Fibroblast of lung (primary cell): ENCODE measurements at places on chromosomes 11 and 22. TPM values are rescaled to one million over a fixed set of nuclear protein-coding genes. Genes with fewer than 3 reads are reported as not detected.

GLYATL1 gene
- total RNA-seq = 0.33 TPM in 1 of 2 replicates, not detected in the other

CARD18 gene
- total RNA-seq = not detected in 2 replicates

PHF21B gene
- total RNA-seq = under 0.01 and 0.17 TPM in 2 replicates

FGF4 gene
- not detected in 2 replicates for total RNA-seq

DNA sequence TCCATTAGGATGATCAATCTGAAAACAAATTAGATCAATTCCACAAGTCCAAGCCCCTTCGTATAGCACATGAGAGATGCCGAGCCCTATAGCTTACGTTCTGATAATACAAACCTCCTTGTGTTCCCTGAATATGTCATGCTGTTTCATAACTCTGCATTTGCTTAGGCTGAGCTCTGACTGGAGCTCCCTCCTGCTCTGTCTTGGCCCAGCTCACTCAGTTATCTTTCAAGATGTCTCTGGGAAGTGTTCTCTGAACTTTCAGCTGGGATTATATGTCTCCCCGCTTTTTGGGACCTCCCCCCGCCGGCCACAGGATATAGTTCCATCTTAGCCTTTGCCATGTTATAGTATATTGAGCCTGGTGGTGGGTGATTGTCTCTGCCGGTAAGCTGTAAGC is 44.0 kb downstream of the FDX1 start:
- no peak for DNase-seq

DNA sequence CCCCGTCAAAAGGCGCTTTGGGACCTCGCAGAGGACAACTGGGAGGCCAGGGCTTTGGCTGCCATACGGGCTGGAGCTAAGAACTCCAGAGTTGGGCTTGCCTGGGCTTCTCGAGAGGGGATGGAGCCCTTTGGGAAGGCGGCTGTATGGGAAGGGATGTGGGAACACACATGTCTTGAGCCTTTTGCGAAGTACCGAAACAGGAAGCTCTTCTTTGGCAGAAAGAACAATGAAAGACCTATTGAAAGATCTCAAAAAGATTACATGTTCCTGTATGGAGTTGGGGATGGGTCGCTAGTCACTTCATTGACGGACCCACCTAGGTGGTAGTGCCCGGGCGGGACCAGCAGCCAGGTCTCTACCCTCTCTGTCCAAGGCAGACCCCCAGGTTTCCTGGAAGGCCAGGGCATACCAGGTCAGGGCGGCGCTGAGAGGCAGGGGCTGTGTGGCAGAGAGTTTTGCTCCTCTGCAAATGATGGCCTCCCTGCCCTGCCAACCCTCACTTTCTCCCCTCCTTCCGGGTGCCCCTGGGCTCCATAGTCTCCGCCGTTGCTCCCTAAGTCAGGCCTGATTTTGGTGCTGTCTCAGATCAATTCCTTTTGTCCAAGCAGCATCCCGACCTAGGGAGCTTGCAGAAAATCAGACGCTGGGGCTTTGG is 1.0 kb downstream of the ST14 start:
- DNase-seq = no peak

GRCh38 chr11:118841469-118842242 is 42.0 kb upstream of the CXCR5 start:
- no peak for DNase-seq

- DNase-seq = no peak
Measured at GRCh38 chr11:69353696-69354544, 60.0 kb downstream of the MYEOV start.
